ENCODE measurements at places on chromosomes 1 and 21.

- DNase-seq: no peak
These were observed 23.4 kb downstream of the SAMSN1 start for GRCh38 chr21:14522736-14523135.

DNA sequence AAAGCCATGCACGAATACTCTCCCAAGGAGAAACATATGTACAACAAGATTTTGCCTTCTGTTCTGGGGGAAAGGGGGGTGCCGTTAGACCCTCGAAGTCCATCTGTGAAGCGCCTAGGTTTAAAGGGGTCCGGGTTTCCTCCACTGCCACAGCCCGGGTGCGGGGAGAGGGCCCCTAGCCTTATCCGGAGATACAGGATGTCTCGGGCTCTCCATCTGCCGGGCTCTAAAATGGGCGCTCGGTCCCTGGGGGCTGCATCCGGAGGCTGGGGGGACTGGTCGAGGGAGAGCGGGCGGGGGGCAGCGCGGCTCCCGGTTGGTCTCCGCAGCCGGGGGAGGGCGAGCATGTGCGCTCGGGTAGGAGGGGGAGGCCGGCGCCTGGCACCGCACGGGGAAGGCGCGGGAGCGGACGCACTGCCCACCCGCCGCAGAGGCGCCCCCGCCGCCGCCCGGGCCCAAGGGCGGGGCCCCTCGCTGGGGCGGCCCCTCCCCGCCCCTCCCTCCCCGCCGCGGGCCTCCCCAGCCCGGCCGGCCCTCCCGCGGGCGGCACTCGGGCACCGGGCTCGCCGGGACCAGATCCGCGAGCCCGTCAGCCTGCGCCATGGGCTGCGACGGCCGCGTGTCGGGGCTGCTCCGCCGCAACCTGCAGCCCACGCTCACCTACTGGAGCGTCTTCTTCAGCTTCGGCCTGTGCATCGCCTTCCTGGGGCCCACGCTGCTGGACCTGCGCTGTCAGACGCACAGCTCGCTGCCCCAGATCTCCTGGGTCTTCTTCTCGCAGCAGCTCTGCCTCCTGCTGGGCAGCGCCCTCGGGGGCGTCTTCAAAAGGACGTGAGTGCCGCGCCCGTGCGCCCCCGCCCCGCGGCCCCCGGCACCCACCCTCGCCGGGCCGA lies 63.1 kb downstream of the ELK4 start:
- DNase-seq: no peak

- DNase-seq: no peak
These were observed 25.2 kb downstream of the ILDR2 start for GRCh38 chr1:166950156-166950555.

- DNase-seq: no peak
These were observed 5.6 kb downstream of the PLEKHN1 start for GRCh38 chr1:971751-972506.

DNA sequence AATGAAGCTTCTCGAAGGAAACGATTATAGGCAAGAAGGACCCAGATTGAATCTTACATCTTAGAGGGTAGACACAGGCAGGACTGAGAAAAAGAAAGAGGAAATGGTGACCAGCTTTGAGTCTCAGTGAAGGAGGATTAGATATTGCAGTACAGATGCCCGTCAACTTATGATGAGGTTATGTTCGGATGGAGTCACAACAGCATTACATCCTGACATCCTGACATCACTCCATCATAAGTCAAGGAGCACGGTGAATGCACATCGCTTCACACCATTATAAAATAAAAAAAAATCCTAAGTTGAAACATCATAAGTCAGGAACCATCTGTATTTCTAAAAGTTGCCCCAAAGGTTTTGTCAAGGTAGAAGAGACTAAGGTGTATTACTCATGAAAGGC lies 312.3 kb upstream of the PLXNA2 start:
- no peak for DNase-seq

DNA sequence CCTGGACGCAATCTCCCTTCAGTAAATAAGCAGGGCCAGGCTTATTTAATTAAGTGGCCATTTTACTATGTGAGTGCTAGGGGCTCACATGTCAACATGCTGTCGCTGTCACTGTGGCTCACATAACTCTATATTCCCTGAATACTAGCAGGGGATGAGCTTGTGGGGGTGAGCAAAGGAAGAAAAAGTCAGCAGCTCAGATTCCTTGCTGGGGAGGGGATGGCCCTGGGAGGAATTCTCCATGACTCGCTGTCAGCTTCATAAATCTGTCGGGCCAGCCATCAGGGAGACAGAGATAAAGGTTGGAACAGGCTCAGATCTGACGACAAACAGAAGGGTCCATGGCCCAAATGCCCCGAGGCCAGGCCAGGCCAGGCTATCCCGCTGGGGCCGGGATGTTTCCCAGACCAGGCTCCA lies 26.0 kb upstream of the PLEKHG5 start:
- DNase-seq: no peak
